ENCODE measurements at places on chromosomes 6 and 20.

DNA sequence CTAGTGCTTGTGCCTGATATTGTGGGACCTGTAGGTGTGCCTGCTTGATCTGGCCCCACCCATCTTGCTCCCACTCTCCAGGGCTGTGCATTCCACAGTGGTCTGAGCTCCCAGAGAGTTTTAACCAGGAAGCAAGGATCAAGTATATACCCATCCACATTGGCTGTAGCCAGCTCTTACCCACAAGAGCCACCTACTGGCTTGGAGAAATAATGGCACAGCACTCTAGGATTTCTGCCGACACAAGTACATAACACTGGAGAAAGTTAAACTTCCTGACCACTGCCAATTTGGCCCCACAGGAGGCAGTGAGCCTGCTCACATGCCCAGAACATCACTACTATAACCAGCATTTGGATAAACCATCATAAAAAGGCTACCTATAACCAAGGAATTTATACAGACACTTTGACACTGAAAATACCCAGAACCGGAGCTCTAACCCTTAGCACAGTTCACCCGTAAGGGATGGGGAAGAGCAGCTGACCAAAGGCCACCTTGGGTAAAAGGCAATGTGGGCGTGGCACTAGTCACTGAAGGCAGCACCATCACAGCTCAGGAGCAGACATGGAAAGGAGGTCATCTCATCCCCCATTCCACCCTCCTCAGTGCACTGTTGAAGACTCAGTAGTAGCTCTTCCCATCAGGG is 440.4 kb downstream of the BTBD3 start:
- DNase-seq: no peak

DNA sequence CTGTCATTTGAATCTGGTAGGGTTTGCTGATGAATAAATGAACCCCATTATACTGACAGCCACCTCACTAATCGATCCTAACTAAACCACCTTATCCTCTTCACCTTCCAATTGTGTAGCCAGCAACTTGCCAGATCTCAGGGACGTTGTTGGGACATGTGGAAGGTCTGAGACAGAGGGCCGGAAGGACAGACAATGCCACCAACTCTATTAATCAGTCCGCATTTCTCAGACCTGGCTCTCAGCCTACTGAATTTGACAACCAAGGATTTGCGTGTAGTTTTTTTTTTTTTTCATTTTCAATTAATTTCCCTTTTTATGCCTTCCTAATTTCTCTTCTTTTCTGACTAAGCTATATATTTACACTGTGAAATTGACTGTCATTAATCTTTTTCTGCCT is 122.5 kb downstream of the CARMIL1 start:
- no peak for DNase-seq

DNA sequence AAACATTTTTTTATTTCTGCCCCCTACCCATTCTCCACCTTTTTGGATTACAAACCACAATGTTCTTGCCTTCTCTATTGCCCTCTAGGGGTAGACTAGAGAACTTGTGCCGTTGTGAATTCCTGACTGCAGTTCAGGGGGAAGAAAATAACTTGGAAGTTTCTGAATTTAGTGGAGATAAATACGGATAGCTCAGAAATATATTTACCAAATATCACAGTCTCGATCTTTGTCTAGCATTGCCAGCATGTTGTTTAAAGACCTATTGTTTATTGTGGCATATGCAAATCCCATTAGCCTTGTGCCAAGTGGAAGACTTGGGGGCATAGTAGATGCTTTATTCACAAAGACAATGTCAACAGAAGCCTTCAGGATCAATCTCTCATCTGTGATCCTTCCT is 154.1 kb upstream of the MMS22L start:
- DNase-seq: no peak

DNA sequence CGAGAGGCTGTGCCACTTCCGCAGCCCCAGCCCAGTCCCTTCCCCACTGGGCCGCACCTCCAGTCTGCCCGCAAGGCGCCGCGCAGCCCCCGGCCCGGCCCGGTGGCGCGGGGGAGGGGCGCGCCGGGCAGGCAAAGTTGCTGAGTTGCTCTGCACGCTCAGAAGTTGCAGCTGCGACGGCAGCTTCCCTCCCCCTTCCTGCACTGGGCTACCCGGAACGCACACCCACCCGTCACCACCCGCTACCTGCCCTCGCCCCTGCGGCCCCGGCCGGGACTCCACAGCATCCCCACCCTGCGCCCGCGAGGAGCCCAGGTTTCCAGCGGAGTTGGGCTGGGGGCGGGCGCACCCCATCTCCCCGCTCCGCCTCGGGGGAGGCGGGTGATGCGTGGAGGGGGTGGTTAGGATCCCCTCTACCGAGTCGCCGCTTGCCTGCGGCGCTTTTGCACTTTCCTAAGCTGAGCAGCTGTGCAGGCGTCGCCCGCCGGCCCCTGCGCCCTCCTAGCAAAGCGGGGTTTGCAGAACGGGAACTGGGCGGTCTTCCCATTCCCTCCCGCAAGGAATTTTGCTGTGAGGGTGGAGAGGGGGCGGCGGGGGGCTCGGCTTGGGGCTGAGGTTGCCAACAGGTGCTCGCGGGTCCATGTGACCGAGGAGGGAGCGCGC is 55.9 kb upstream of the RREB1 start:
- peak; percentile 55 for DNase-seq

DNA sequence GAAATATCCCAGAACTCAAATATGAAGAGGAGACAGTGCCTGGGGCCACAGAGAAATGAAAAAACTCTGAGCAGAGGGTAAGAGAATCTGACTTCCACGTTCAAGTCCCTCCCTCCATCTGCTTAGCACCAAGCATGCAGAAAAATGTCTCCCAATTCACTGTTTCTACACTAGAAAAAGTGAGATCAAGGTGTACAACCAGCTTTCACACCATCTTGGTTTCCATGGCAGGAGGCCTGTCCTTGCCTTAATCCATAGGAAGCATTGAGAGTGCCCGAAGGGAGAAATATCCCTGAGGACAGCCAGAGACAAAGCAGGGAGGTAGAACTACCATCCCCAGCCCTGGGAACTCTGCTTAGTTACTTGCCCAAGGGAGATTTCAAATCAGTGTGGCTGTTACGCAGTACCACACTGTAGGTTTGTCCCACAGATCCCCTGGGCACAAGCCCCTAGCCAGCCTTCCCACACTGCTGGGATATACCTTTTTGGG is 82.9 kb downstream of the SCML4 start:
- DNase-seq: no peak

GRCh38 chr20:48603116-48603818 is 224.5 kb downstream of the PREX1 start:
- DNase-seq: no peak

- no peak for DNase-seq
These were observed 24.3 kb downstream of the TUBB2B start for GRCh38 chr6:3202999-3203696.

DNA sequence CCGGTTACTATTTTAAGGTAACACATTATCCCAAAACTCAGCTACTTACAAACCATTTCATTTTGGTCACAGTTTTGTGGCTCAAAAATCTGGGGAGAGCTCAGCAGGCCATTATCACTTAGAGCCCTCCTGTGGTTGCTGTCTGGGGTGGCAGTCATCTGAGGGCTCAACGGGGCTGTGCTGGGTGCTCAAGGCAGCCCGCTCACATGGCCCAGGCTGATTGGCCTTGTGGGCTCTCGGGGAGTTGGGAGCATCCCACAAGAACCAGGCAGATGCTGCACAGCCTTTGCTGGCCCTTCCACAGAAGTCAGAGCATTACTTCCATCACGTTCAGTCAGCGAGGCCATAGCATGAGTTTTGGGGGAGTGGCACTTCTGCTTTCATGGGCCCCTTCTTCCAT is 6.3 kb upstream of the VSX1 start:
- DNase-seq: no peak

DNA sequence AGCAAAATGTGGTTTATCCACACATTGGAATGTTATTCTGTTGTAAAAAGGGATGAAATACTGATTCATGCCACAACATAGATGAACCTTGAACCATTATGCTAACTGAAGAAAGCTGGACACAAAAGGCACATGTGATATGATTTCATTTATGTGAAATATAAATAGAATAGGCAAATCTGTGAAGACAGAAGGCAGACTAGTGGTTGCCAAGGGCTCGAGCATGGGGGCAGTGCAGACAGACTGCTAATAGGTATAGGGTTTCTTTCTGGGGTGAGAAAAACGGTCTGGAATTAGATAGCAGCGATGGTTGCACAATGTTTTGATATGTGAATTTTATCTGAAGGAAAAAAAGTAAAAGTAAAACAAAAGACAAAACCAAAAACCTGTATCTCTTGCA is 54.6 kb upstream of the FNDC1 start:
- DNase-seq: no peak

All from CD4-positive, alpha-beta T cell treated with Interleukin-21 for 1 hour (primary cell).